ENCODE measurements at places on chromosomes 5 and 9.

GRCh38 chr9:133990366-133991213 lies 1.5 kb downstream of the VAV2 start:
- peak; percentile 37 for DNase-seq

- DNase-seq, result no peak
Observed at GRCh38 chr5:139998837-139999236, 44.3 kb downstream of the NRG2 start.

DNA sequence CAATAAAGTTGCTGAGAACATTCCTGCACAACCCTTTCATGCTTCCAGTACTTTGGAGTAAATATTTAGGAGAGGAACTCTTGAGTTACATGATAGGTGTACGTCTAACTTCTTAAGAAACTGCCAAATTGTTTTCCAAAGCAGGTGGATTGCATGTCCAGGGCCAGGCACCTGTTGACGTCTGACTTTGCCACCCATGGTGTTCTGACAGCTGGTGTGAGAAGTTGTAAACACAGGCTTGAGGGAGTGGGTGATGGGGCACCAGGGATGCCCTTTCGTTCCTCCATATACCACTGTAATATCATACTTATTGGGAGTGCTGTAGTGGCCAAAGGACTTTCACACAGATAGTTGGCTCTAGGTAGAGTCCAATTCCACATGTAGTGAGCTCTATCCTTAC lies 352.1 kb downstream of the GADD45G start:
- DNase-seq, result no peak

DNA sequence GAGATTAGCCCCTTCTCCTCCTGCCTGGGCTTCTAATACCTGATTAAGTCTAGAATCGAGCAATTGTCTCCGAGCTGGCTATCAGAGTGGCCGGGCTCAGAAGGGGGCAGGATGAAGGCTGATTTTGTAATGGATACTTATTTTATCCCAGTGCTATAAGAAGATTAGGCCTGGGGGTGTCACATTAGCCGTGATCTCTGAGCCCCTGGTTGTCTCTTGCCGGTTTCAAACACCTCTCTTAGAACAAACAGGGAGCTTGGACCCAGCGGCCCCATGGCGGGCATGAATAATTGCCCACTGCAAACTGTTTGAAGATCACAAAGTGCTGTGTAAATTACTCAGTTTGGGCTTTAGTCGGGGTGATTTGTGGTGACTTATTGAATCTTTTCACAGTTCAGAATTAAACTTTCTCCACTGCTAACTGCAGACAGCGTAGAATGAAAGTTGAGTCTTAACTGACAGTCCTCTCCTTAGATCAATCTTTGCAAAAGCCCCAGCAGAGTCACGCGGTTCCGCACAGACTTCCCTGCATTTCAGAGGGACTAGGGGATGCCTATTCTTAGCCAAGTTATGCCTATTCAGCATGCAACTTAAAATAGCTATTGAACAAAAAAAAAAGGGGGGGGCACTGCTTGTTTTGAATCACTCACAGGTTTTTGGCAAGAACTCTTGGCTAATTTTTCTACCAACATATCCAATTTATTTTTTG lies 200.6 kb upstream of the IRX1 start:
- DNase-seq, result peak; percentile 96

GRCh38 chr5:42944989-42945388 lies 95.1 kb downstream of the ANXA2R start:
- no peak for DNase-seq

- no peak for DNase-seq
Observed at GRCh38 chr5:79488058-79488457, 25.9 kb downstream of the HOMER1 start.

GRCh38 chr5:159801303-159801702 lies 115.0 kb upstream of the ADRA1B start:
- DNase-seq, result no peak

- no peak for DNase-seq
Observed at GRCh38 chr5:171610686-171611085, 174.9 kb upstream of the SMIM23 start.

DNA sequence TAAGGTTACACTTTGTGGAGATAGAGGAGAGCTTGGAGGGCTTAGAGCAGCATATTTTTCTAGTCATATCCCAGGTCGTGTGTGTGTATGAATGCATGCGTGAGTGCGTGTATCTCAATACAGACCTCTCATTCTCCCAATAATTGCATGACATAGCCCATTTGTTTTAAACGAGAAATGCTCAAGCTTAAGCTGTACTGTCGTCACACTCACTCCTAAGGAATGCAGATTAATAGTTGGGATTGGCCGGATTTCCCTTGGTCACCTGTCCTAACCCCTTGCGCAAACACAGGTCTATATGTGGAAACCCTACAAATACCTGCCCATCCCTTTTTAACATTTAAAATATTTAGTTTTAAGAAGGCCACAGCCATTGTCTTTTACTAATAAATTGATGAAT lies 165.8 kb downstream of the SEMA5A start:
- no peak for DNase-seq

GRCh38 chr9:84856181-84856632 lies 186.7 kb downstream of the NTRK2 start:
- no peak for DNase-seq

DNA sequence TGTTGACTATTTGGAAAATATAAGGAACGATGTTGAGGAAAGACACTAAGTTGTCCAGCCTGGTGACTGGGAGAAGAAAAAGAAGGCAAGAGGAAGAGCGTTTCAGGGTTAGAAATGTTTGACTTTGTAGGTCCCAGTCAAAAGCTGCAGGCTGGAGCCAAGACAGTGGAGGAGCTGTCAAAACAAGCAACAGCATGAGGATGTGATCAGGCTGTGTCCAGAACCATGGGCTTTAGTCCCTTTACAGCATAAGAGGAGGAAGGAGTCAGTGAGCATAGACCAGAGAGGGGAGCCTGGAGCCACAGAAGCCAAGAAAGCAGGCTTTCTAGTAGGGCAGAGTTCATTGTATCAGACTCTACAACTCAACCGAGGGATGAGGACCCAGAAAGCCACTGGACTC lies 658.5 kb downstream of the BNC2 start:
- no peak for DNase-seq

DNA sequence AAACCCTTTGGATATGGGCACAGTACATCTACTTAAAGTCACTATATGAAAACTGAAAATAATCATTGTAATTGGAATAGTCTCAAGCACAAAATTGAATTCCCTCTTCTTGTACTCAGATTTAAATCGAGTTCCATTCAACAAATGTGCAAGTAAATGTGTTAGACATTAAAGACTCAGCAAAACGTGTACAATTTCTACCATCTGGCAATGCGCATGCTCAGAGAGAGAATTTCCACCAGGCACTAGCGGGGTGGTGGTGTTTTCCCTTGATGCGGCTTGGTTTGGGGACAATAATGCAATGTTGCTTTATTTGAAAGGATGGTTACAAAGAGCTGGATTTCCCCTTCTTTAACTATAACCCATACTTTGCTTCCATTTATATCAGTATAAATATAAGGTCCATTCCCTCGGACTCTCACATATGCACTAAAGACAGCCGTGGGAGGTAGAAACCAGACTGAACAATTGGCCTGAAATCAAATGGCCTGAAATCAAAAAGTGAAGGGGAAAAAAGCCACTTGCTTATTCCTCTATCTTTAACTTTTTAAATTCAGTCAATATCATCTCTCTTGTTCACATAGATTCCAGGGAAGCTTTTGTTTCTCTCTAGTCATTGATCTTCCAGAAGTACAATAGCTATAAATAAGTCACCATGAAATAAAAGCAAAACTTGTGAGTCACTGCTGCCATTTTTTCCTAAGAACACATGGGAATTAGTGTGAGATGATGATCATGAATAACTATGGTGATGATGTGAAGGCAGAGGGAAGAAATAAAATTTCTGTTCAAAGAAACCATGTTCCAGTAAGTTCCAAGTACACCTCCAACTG lies 59.2 kb downstream of the ADAMTS12 start:
- no peak for DNase-seq

DNA sequence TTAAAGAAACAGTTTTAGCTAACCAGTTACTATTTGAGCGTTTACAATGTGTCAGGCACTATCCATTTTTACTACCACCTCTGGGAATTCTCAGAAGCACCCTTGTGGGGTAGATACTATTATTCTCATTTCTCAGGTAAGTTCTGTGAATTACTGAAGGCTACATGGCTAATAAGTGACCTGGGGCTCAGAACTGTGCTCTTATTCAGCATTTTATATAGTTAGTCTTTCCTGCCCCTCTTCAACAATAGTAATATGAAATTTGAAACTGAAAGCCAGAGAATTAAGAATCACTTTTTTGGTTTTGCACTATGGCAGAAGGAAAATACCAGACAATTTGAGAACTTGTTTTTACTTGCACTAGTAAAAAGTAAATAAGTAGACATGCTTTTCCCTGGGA lies 11.8 kb downstream of the ELL2 start:
- no peak for DNase-seq

- DNase-seq, result peak; percentile 25
Observed at GRCh38 chr5:10581867-10582511, 18.1 kb downstream of the ANKRD33B start.

DNA sequence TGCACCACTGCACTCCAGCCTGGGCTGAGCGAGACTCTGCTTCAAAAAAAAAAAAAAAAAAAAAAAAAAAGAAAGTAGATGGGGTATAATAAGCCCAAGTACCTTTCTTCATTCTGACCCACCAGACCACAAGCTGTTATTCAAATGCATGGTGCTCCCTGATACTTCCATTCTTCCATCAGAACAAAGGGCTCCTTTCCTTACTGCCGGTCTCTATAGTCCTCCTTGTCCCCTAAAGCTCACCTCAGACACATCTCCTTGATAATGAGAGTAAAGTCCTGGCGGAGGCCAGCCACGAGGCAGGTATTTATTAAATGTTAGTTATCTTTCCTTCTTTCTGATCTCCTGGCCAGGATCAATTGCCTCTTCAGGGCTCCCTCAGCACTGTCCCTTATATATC lies 162.5 kb downstream of the RAB3C start:
- DNase-seq, result no peak

GRCh38 chr5:41918105-41918504 lies 7.0 kb upstream of the FBXO4 start:
- DNase-seq, result no peak

DNA sequence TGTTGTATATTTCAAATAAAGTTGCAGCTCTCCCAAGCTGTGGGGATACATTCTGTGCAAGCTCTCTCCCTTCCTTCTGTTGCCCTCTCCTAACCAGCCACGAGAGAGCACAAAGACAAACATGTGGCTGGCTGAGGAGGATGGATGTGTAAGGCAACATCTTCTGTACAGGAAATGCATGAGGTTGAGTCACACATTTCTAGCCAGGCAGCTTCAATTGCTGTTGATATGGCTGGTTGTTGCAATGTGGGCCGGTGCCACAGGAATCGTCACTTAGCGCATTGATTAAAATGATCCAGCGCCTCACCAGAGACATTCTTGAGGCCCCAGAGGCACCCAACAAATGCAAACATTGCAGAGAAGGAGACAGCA lies 207.1 kb downstream of the ICE1 start:
- DNase-seq, result no peak

DNA sequence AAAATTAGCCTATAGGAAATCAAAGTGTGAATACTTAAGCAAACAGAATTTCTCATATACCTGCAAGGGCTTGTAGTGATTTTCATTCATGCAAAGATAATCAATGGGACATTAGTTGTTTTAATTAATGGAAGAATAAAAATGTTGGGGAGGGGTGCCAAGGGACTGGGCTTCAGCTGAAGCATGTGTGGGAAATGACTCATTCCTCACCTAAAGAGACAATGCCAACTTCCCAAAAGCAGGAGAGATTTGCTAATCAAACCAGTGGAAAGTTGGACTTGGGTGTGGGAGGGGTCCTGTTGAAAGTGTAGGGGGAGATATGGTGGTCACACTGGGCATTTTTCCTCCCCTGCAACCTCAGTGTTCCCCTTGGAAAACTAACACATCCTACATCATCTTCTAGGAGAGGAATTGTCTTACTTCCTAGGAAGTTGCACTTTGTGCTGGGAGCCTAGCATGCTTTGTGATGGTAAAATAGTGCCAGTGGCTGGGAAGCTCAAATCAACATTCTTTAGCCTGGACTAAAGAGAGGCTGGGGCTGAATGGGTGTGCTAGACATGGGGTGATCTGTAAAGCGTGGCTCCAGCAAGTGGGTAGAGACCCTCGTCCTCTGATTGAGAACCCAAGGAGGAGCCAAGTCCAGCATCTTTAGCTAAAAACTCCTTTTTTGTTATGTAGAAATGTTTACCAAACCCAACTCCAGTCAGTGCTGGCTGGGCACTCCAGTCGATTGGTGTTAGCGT lies 6.4 kb upstream of the LHX2 start:
- no peak for DNase-seq

DNA sequence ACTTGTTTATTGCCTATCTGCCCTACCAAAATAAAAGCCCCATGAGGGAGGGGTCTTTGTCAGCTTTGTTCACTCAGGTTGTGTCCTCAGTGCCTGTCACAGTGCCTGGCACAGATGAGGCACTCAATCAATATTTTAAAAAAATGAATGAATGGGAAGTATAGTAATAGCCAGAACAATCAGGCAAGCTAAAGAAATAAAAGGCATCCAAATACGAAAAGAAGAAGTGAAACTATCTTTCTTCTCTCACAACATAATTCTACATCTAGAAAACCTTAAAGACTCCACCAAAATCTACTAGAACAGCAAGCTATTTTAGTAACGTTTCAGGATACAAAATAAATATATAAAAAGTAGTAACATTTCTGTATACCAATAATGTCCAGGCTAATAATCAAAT lies 37.8 kb upstream of the C5orf63 start:
- DNase-seq, result no peak

DNA sequence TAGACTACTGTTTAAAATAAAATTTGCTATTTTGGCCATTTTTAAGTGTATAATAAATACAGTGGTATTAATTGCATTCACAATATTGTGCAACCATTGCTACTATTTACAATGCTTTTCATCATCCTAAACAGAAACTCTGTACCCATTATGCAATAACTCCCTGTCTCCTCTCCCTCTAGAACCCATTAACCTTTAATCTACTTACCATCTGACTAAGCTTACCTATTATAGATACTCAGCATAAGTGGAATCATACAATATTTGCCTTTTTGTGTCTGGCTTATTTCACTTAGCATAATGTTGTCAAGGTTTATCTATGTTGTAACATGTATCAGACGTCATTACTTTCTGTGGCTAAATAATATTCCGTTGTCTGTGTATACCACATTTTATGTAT lies 25.9 kb downstream of the CD14 start:
- no peak for DNase-seq

DNA sequence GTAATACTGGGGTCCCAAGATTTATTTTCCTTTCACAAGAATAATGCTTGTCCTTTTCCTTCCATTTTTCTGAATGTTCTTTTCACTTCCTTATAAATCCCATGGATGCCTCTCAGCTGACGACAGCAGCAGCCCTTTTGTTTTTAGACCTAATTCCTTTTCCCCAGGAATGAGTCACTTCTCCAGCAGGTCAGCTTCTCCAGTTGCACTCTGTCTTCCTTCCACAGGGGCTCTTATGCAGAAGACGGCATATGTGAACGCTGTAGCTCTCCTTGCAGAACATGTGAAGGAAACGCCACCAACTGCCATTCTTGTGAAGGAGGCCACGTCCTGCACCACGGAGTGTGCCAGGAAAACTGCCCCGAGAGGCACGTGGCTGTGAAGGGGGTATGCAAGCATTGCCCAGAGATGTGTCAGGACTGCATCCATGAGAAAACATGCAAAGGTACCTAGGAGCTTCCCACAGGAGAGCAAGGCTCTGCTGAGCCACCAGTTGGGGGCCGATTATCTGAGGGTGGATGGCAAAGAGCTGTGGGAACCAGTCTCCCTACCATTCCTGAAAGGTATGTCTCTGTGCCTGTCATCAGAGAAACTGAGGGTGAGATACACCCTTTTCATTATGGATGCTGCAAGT lies 72.9 kb downstream of the RFK start:
- no peak for DNase-seq
